NCI-H510A treated with DMSO at 0.1 percent for 48 hours (cell line): ENCODE measurements at places on chromosomes 5 and 9.

DNA sequence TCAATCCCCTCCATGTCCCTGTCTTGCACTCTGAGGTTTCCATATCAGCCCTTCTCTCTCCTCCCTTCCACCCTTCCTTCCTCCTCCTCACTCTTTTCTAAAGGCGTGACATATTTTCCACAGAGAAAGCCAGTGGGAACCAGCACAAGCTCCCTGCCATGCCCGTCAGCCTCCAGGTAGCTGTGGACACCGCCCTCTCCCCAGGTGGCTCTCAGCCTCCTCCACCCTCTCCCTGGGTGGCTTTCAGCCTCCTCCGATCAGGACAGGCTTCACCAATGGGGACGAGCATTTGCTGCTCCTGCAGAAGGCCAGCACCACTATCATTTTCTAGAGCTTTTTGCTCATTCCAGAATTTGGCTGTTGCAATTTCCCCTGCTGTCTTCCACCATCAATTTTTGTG lies 236.6 kb downstream of the GADD45G start:
- DNase-seq: no peak

DNA sequence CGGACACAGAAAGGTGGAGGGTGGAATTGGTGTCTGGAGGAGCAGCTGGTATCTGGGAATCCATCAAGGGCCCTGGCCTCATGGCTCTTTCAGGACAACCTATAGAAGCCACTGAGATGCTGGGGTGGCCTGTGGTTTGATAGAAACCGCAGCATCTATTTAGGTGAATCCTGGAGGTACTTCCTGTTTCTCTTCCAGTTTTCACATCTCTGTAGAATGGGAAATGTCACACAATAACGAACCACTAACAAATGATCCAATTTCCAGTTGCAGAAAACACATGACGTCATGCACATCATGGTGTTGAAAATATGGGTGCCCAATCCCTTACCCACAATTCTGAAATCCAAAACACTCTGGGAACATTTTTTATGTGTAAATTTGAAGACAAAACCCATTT lies 52.2 kb downstream of the ROPN1L start:
- no peak for DNase-seq

GRCh38 chr9:68981789-68982188 lies 32.1 kb downstream of the PRKACG start:
- DNase-seq: no peak

DNA sequence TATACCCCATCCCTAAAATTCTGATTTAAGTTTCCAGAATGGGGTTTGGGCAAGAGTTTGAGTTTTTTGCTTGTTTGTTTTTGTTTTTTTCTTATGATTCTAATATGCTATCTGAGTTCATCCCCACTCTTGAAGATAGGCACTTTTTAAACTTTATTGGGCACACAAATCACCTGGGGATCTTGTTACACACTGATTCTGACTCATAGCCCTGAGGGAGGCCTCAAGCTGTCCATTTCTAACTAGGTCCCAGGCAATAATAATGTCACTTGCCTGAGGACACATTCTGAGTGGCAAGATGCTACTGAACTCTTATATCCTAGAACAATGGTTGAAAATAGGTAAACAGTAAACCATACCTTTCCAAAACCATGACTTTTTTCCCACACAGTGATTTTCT lies 22.8 kb upstream of the ABLIM3 start:
- DNase-seq: no peak

GRCh38 chr5:134245101-134245604 lies 19.3 kb upstream of the PPP2CA start:
- no peak for DNase-seq

DNA sequence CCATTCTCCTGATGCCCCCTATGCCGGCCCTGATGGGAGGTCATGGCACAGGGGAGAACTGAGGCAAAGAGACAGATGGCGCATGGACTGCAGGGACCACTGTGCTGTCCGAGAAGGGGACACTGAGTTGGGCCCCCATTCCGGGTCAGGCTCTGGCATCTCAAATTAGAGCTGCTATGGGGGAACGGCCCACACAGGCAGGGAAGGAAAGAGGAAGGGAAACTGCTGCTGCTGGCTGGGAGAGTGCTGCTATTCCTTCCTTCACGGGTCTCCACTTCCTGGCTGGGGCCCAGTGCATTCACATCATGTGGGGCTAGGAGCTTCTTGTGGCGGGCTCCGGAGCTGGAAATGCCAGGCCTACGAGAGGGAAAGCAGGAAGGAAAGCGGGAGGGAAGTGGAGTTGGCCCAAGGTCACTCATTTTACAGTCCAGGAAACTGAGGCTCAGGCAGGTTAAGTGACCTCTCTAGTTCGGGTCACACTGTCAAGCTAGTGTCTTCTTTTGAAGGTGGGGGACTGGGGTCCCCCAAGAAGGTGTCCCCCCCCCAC lies 1.3 kb upstream of the CARD19 start:
- no peak for DNase-seq

- no peak for DNase-seq
Measured at GRCh38 chr5:176742246-176743105, 67.9 kb upstream of the UNC5A start.

DNA sequence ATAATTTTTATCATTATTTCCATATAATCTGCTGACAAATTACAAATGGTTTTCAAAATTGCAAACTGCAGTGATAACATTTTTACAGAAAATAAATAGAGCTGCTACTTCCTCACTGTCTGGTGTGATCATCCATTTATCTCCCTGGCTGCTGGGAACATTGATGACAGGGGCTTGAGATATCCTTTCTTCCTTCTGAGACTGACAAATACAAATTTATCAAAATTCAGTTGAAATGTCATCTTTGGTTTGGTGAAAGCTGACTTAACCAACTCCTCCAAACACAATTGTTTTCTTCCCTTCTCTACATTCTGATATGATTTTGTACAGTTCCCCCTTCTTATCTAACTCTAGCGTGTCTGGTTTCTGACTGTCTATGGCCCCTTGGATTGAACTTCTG lies 611.8 kb upstream of the KLF4 start:
- DNase-seq: no peak

- DNase-seq: no peak
Measured at GRCh38 chr5:35044649-35045048, 3.1 kb downstream of the AGXT2 start.

GRCh38 chr5:123474228-123474627 lies 37.7 kb upstream of the CSNK1G3 start:
- no peak for DNase-seq

DNA sequence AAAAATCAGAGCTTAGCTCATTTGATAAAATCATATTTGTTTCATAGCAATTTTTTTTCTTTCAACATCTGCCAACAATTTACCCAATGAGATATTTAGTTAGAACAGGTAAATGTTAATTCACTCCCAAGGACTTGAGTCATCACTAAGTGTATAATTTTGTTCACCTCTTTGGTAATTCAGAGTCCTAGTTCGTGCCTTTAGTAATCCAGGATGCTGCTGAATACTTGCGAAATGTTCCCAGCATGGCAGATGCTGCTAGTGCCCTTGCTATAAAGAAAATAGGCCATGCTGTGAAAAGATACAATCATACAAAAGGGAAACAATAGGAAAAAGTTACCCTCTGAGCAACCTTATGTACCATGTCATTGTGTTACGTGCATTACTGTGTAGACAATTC lies 210.5 kb downstream of the CSNK1G3 start:
- no peak for DNase-seq

DNA sequence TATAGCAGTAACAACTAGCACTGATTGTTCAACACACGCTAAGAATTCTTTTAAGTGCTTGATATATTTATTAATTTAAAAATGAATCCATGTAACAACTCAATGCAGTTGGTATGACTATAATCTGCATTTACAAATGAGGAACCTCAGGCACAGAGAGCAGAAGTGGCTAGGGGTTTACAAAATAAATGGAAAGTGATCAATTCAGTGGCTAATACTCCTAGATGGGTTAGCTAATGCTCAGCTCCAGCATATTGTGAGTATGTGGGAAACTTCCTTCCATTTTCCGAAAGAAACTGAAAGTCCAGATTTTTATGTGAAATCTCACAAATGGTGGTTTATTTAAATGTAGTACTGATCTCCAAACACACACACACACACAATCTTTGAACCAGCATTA lies 128.0 kb downstream of the RFX3 start:
- no peak for DNase-seq

- no peak for DNase-seq
Measured at GRCh38 chr5:97047076-97047475, 95.3 kb downstream of the LIX1 start.

DNA sequence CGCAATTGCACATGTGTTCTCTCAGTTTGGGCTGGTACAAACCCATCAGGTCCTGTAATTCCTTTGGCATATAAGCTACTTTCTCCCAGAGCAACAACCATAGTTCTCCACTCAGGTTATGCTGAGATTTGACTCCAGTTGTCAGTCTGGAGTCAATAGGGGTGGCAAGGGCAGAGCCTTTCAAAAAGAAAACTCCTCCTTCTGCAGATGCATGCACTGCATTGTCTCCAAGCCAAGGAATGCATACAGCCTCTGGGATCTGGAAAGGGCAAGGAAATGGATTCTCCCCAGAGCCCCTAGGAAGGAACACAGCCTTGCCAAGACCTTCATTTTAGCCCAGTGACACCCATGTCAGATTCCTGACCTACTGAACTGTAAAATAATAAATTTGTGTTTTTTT lies 31.0 kb upstream of the GZMA start:
- no peak for DNase-seq

GRCh38 chr9:1202512-1203280 lies 152.5 kb downstream of the DMRT2 start:
- no peak for DNase-seq

- DNase-seq: no peak
Measured at GRCh38 chr9:129665814-129666520, 520 bp downstream of the PRRX2 start.

DNA sequence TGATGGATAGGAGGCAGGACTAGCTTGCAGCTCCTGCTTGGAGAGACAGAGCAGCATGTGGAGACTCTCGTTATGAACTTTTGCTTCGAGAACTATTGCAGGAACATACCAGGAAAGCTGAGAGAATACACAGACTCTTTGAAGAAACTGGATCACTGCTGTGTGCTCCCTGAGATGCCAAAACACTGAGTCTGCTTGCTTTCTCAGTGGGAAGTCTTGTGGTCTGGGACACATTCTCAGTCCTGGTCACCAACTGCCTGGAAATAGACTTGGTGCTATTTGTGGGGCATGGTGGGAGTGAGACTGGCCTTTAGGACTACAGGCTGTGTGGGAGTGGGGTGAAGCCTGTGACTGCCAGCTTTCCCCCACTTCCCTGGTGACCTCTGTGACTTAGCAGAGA lies 252.6 kb downstream of the MED10 start:
- DNase-seq: no peak

GRCh38 chr9:104009826-104010225 lies 84.3 kb upstream of the SMC2 start:
- DNase-seq: peak; percentile 23

DNA sequence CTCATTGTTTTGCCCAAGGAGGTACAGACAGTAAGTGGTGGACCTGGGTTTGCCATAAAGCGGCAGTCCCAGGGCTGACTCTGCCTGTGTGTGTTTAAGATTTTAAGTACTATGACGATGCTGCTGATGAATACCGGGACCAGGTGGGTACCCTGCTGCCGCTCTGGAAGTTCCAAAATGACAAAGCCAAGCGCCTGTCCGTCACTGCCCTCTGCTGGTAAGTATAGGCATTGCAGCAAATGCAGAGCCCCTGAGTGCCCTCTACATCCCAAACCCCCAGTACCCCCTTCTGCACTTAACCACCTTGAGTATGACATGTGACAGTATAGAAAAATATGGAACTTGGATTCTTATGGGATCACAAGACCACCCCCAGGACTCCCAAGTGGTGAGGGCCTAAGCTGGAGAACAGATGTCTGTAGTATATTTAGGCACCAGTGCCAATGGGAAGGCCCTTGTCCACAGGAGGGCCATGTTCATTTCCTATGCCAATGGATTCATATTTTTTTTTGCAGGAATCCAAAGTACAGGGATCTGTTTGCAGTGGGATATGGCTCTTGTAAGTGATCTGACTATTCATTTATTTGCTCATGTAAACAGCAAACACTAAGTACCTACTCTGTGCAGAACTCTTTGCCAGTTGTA lies 22.0 kb downstream of the ENHO start:
- DNase-seq: peak; percentile 23
